NCI-H774 (cell line): ENCODE measurements at places on chromosomes 13 and 19.
A peak's percentile ranks its signal among the peaks of the same experiment; 100 is the strongest.

DNA sequence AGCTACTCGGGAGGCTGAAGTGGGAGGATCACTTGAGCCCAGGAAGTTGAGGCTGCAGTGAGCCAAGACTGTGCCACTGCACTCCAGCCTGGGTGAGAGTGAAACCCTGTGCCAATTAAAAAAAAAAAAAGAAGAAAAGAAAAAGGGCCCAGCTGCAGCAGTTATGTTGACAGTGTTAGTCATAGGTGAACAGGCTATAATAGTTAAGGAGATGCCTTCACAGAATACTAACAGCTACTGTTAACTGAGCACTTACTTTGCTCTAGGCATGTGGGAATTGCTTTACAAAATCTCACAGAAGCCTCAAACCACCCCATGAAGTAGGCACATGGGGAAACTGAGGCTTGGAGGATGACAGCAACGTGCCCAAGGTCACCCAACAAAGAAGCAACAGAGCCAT, 3.9 kb downstream of the FBXO17 start:
- DNase-seq: no peak

DNA sequence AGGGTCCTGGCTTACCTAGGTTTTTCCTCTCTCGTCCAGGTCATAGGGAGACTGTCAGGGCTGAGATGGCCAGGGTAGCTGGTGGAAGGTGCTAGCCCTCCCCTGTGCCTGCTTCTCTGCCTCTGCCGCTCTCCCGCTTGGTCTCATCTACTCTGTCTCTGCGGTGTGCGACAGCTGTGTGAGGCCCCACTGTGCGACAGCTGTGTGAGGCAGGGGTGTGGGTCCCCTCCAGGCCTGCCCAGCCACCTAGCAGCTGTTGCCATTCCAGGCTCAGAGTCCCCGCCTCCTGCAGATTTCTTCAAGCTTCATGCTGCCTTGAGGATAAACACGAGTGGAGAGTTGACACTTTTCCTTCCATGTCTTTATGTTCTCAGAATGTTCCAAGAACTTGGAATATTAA, 53.0 kb downstream of the ARHGEF7 start:
- no peak for DNase-seq

- DNase-seq: no peak
Observed at GRCh38 chr19:30003866-30004265, 61.8 kb downstream of the URI1 start.

GRCh38 chr19:41064974-41065569, 23.2 kb upstream of the CYP2A13 start:
- no peak for DNase-seq

DNA sequence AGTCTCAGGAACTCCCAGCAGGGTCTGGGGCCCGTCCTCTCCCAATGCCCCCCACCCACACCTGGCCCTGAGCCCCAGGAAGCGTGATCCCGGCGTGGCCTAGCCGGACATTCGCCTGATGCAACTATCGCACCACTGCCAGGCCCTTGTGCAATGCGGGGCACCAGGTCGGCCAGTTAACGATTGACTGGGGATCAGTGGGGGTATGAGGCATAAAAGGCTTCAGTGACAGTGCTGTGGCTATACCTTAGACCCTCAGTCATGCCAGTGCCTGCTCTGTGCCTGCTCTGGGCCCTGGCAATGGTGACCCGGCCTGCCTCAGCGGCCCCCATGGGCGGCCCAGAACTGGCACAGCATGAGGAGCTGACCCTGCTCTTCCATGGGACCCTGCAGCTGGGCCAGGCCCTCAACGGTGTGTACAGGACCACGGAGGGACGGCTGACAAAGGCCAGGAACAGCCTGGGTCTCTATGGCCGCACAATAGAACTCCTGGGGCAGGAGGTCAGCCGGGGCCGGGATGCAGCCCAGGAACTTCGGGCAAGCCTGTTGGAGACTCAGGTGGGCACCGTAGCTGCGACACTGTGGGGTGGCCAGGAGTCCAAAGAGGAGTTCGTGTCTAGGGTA, at the start of gene ANGPTL8:
TSS of gene ANGPTL8 (plus strand) at position 243 of the 624 bp plus-strand sequence. CDS start at position 262, 19 bp downstream.
- DNase-seq: no peak

DNA sequence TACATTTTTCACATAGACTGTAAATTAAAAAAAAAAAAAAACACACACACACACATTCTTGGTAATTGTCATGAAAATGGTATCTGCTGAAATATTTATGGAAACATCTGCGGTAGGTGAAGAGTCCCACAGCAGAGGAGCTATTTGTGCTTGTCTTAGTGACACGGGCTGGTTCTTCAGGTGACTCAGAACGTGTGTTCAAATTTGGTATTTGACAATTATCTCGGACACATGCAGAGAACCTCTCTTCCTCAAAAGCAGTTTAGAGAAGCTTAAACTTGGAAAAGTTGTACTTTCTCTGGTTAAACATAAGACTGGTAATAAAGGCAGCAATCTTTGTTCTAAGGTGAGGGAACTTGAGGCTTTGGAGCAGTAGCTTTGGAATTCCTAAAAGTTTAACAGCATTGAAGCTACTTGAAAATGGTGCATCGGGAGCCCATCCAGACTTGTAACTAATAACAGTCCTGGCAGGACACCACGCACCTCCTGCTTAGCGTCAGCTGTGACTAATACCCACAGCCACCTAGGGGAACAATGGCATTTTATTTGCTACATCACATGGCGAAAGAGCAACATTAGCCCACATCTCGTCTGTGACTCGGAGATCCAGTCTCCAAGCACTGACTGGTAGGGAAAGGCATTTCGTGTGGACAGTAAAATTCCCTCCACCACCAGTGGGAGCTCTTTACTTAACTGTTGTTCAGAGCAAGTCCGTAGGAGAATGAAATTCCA, 1505.1 kb upstream of the SLC10A2 start:
- DNase-seq: peak; percentile 64

GRCh38 chr13:101341464-101341863, 74.8 kb downstream of the NALCN start:
- no peak for DNase-seq

GRCh38 chr13:35566340-35566739, 89.9 kb upstream of the MAB21L1 start:
- no peak for DNase-seq

DNA sequence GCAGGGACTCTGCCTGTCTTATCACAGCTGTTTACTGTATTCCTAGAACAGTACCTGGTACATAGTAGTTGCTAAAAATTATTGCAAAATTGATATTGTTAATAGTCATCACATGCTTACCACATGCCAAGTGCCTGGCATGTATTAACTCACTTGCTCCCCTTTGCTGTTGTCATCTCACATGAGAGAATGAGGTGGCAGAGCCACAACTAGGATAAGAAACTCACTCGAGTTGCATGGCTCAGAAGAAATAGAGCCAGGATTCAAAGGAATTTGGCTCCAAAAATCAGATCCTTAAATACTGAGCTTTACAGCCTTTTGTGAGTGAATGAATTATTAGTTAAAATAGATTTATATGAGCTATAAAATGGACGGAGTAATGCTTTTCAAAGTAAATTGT, 42.6 kb downstream of the B3GLCT start:
- DNase-seq: no peak

DNA sequence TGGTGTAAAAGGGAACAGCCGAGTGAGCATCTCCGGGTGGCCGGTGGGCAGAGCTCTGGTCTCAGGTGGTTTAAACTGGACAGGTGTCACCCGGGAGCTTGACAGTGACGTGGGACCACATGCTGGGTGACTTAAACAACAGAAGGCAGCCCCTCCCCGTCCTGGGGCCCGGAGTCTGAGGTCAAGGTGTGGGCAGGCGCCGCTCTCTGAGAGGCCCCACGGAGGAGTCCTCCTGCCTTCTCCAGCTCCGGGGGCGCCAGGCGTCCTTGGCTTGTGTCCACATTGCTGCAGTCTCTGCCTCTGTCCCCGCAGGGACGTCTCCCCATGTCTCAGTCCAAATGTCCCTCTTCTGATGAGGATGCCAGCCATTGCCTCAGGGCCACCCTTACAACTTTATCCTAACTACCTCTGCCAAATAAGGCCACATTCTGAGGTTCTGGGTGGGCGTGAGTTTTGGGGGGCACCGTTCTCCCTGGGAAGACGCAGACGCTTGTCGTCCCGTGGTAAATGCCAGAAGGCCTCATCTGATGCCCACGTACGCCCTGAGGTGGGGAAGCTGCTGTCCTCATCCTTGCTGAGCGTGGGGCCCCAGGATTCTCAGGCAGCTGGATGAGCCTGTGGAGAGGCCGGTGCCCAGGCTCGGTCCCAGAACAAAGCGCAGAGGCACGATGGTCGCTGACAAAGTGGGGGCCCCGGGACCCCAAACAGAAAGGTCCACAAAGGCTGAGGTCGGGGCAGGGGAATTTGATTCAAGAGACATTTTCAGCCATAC, 12.9 kb downstream of the GZMM start:
- no peak for DNase-seq

GRCh38 chr13:113819731-113820715, 43.9 kb downstream of the GAS6 start:
- DNase-seq: no peak

DNA sequence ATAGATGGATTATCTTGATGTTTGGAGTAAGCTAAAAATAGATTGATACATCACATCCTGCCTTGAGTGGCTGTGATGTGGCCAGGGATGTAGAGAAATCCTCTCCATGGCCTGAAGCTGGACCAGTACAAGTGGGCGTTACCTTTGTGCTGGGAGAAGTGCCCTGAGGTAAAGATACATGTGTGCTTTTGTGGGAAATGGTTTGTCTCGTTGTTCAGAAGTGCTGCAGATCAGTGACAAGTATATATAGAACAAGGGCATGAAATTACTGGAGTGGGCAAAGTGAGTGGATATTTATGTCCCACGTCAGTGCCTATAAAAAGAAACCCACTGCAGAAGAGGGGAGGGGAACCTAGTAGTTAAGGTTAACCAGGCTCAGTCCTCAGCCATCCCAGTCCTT, 12.2 kb upstream of the ZNF304 start:
- no peak for DNase-seq

GRCh38 chr19:45958769-45959516, 14.7 kb downstream of the NOVA2 start:
- DNase-seq: no peak

DNA sequence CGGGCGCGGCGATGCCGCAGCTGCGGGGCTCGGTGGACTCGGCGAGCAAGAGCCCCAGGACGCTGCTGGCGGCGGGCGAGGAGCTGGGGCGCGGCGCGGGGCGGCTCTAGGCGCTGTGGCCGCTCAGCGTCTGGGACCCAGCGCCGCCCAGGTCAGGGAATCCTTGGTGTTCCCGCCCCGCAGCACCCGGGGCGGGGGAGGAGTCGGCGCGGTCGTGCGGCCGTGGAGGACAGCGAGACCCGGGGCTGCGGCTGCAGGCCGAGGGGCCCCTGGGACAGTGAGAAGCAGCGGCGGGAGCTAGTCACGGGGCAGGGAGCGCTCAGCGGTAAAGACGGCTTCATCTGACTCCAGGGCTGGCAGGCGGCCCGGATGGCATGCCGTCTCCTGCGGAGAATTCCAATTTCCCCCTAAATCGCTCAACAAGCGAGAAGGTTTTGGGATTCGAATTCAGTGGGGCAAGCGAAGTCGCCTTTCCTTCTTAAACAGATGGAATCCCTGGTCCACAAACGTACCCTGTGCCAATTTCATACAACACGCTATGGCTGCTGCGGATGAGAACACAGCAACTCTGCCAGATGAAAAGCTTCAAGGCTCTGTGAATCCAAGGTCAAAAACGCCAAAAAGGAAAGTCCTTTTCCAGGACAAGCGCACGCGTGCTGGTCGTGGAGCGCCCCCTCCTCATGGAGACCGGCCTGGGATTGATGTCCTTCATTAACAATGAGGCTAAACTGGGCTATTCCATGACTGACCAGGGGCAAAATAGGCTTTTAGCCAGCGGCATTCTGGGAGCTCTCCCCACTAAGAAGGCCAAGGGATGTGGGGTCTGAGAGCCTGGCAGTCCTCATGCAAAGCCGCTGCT, 4.2 kb upstream of the ZSCAN4 start:
- peak; percentile 52 for DNase-seq

GRCh38 chr13:50370303-50370950, 355.2 kb downstream of the KCNRG start:
- DNase-seq: no peak

- peak; percentile 64 for DNase-seq
Observed at GRCh38 chr19:11137542-11138384, 17.8 kb downstream of the SPC24 start.

DNA sequence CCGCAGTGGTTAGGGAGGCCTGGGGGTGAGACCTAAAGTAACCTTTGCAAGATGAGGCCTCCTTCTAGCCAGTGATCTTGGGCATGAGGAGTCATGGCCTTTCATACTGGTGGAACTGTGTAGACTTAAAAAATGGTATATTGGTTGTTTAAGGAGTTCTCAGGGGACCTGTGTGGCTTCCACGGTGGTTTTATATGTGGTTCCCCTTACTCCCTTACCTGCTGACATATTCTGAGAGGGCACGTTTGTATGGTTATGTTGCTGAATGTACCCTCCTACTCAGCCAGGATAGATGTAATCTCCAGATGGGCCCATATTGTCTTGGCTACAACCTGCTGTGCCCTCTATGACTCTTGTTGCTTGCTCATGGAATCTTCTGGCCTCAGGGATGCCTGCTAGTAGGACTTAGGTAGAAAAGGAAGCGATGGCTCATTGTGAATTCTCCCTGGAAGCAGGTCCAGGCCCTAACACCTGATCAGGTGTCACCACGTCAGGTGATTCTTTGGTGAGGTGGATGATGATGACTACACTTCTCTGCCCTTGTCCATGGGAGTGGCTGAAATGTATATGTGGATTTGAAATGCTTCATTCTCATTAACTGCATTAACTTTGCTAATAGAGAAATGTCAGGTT, 1.8 kb downstream of the ZNF460 start:
- DNase-seq: no peak

DNA sequence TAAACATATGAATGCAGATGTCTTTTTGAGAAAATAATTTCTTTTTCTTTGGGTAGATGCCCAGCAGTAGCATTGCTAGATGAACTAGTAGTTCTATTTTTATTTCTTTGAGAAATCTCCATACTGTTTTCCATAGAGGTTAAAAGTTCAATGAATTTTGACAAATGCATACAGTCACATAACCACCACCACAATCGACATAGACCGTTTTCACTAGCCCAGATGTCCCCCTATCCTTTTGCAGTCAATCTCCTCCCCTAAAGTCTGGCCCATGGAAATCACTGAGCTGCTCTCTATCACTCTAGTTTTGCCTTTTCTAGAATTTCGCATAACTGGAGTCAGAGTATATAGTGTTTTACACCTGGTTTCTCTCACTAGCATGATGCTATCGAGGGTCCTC, 10.8 kb downstream of the FAM216B start:
- DNase-seq: no peak

DNA sequence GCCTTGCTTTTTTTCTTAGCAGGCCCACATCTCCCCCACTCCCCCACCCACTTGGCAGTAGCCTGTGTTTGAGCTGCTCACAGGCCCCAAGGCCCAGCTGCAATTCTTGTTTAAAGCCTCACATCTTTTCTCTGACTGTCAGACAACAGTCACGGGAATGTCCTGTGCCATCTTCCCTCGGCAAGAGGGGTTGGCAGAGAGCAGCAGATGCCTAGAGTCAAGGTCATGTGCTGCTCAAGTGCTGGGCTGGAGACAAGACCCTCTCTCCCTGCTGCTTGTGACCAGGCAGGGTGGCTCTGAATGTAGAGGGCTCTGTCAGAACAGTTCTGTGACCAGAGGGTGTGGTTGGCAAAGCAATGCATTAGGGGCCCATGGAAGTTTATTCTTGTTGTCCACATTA, 47.4 kb downstream of the BBC3 start:
- no peak for DNase-seq
